ENCODE measurements at places on chromosomes 3 and 15.

GRCh38 chr15:60090747-60091146 is 86.6 kb downstream of the FOXB1 start:
- DNase-seq: no peak

GRCh38 chr15:74776821-74777768 is 4.8 kb upstream of the CSK start:
- DNase-seq: no peak

DNA sequence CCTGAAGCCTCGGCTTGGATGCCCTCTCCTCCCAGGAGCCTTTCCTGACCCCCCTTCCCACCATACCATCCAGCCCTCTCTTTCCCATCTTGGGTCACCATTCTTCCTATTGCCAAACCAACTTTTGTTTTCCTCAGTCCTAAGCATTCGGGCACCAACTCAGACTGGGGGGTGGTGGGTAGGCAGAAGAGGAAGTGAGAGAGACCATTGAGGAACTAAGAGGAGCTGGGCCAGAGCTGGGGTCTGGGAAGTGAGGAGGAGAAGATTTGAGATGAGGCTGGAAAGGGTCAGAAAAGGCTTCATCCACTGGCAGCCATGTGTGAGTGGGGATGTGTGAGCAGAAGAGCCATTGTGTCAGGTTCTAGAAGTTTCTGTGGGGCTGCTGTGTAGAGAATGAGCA is 37.7 kb downstream of the TKT start:
- no peak for DNase-seq

- DNase-seq: no peak
These were observed 27.9 kb downstream of the FBN1 start for GRCh38 chr15:48617619-48618018.

GRCh38 chr3:40847551-40847992 is 322.8 kb downstream of the ZNF621 start:
- DNase-seq: no peak

GRCh38 chr15:50797926-50798325 is 32.4 kb upstream of the SPPL2A start:
- no peak for DNase-seq

DNA sequence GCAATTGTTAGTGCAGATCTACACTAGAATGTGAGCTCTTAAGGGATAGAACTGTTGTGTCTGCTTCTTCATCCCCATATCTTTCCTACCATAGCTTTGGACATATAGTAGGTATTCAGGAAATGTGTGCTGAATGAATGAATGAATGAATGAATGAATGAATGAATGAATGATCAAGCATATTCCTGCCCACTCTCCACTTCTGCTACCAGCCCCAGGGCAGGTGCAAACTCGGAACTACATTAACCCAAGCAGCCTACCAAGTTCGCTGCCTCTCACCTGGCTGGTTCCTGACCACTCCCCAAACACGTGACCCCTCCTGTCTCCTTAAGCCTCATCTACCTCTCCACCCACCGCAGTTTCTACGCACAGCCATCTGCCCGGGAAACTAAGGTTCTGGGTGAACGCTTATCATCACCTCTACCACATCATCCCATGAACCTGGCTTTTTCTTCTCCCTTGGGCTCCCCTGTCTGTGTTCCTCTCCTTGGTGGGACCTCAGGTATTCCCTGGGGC is 26.8 kb downstream of the PAQR5 start:
- DNase-seq: no peak

- no peak for DNase-seq
These were observed 123.3 kb downstream of the XXYLT1 start for GRCh38 chr3:195147649-195148080.

DNA sequence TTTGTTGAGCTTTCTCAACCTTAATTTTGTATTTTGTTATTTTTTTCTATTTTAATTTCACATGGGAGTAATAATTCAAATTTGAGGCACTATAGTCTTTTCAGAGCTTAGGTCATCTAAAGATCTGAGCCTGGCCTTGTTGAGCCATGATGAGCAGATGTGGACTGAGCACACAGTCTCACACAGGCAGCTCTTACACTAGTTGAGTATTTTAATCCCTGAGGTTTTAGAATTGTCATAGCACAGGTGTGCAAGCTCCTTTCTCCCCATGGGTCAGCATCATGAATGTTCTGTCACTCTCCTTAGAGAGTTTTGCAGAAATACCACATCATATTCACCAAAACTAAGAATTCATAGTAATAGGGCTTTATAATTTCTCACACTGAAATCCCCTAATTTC is 4.9 kb downstream of the ZBTB38 start:
- DNase-seq: no peak

DNA sequence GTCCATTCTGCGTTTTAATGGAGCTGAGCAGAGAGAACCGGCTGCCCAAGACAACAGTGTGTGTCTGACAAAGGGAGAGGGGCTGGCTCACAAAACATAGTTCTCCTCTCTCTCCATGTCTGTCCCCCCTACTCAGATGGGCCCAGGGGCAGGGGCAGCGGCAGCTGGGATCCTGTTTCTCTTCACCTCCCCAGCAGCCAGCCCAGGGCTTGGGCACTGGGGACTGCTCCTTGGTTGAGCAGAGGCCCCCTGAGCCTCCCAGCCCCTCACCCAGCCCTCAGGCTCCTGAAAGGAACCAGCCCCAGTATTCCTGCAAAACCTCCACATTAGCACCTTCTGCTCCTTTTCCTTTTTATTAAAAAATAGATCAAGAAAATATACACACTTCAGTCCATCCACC is 17.8 kb downstream of the TPRA1 start:
- no peak for DNase-seq

DNA sequence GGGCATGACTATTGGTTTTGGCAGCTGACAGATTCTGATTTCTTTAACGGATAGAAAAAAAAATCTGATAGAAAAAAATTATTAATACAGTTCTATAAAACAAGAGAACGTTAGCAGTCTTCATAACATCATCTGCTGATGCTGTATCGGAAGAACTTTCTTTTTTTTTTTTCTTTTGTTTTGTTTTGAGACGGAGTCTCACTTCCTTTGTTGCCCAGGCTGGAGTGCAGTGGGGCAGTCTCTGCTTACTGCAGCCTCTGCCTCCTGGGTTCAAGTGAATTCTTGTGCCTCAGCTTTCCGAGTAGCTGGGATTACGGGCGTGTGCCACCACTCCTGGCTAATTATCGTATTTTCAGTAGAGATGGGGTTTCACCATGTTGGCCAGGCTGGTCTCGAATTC is 271.2 kb upstream of the DPPA4 start:
- no peak for DNase-seq

DNA sequence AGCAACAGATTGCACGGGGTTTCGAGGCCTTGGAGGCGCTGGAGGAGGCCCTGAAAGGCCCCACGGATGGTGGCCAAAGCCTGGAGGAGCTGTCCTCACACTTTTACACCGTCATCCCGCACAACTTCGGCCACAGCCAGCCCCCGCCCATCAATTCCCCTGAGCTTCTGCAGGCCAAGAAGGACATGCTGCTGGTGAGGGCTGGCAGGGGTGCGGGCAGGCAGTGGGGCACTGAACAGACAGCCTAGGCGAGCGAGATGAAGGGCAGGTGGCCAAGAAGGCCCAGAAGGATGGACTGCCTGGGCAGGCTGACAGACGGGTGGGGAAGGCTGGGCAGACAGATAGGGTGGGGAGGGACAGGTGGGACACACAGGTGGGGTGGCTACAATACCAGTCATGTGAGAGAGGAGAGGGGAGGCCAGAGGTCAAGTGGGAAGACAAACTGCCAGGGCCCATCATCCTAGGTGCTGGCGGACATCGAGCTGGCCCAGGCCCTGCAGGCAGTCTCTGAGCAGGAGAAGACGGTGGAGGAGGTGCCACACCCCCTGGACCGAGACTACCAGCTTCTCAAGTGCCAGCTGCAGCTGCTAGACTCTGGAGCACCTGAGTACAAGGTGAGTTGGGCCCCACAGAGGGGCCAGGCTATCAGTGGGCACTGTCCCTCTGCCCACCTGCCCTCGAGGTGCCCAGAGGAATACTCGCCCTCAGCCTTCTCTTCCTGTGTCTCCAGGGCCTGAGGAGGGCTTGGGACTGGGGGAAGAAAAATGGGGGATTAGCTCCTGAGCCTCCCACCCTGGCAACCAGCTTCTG is 3.1 kb downstream of the PARP3 start:
- no peak for DNase-seq

DNA sequence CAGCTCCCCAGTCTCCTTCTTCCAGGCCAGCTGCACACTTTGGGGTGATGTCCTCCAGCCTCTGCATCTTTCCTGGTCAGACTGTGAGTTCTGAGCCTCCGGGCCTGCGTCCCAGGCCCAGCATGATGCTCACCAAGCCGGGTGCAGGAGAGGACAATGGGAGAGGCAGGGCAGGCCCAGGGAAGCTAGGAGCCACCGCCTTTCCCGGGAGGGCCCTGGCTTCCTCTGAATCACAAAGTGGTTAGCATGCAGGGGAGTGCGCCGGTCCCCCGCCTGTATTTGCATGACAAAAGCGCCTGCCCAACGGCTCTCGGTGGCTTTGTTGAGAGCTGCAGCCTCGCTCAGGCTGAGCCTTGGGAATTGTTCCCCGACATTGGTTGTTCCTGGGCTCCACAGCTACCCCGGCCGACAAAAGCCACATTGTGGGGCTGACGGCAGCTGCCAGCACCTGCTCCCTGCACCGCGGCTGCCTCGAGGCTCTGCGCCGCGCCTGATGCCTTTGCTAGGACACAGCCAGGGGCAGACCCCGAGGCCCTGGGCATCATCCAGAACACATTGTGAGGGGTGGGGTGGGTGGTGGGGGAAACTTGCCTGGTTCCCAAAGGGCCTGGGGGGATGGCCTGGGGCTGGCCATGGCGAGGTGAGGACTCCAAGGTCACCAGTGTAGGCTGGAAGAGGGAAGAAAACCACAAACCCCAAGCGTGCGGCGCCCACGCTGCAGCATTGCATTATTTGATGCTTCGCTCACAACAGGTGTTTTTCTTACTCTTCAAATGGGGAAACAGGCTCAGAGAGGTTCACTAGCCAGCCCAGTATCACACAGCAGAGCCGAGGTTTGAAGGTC is 20.0 kb upstream of the KLF13 start:
- DNase-seq: peak; percentile 89

DNA sequence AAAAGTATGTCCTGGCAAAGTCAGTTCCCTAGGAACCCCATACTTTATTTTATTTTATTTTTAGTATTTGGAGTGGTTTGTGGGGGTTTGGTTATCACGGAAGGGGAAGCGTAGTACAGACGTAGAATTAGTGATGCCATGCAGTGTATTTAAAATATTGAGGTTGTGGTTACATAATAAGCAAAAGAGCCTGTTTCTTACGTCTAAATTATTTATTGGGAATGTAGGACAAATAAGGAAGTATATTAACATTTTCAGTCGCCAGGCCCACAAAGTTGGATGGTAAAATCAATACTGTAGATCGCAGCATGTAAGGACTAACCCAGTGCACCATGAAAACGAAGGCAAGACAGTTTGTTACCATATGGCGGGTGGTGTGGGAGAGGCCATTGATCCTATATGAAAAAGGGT is 558 bp downstream of the DTWD1 start:
- DNase-seq: no peak

- DNase-seq: no peak
These were observed 862.5 kb downstream of the FHIT start for GRCh38 chr3:60388731-60389130.

- DNase-seq: no peak
These were observed 297.2 kb downstream of the ARPP21 start for GRCh38 chr3:35936571-35936970.

- DNase-seq: peak; percentile 29
These were observed 62.1 kb upstream of the XCR1 start for GRCh38 chr3:46089237-46090011.

- DNase-seq: no peak
These were observed 107.3 kb upstream of the IGSF10 start for GRCh38 chr3:151568184-151568583.

DNA sequence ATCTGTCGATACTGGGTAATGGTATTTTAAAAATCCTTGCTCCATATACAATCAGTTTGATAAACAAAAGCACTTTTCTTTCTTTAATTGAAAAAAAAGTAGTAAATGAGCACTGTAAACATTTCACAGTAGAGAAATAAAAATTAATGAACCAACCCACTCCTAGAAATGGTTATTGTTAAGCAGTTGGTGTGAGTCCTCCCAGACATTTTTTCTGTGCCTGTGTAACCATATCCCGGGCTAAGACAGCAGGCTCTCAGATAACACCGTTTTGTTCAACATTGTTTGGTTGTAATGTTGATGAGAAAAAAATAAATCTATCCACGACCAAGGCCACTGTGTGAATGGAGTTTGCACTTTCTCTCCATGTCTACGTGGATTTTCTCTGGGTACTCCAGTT is 42.6 kb downstream of the PXK start:
- no peak for DNase-seq

DNA sequence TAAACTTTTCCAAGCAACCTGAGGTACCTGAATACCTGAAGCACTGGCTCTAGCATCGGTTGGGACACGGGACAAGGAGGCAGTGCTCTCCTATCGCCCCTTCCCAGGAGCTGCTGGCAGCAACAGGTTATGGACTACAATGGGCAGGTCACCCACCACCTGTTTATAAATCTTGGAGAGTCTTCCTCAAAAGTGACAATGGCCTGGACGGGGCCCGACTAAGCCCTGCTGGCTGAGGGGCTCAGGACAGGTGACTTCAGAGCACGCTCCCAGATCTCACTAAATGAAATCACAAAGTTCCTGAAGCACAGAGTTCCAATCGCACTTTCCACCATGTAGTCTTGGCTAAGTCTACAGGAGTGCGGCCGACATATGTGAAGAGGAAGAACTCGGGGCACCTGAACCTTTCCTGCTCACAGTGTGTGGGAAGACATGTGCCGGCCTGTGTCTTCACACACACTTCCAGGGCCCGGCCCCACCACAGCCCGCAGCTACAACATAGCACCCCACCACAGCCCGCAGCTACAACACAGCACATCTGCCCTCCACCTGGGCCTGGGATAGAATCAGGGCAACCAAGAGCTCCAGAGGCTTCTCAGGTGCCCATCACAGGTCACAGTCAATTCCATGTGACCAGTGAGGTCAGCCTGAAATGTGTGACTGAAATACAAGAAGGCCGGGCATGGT is 12.9 kb downstream of the CYFIP1 start:
- DNase-seq: no peak

- DNase-seq: no peak
These were observed 1.3 kb downstream of the AMIGO3 start for GRCh38 chr3:49717959-49718857.

- no peak for DNase-seq
These were observed 510.3 kb downstream of the EPHA3 start for GRCh38 chr3:89617706-89618105.

DNA sequence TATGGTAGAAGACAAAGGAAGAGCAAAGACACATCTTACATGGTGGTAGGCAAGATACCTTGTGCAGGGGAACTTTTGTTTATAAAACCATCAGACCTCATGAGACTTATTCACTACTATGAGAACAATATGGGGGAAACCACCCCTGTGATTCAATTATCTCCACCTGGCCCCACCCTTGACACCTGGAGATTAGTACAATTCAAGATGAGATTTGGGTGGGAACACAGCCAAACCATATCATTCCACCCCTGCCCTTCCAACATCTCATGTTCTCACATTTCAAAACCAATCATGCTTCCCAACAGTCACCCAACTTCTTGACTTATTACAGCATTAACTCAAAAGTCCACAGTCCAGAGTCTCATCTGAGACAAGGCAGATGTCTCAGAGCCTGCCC is 21.7 kb upstream of the PLSCR1 start:
- DNase-seq: no peak

GRCh38 chr3:172087602-172088580 is 48.5 kb downstream of the FNDC3B start:
- DNase-seq: no peak
